Stimulated activated CD8-positive, alpha-beta memory T cell treated with anti-CD3 and anti-CD28 coated beads, Interleukin-7, amount 100 ng/mL, for 4 hours (primary cell): ENCODE measurements at places on chromosomes 16 and 17.

DNA sequence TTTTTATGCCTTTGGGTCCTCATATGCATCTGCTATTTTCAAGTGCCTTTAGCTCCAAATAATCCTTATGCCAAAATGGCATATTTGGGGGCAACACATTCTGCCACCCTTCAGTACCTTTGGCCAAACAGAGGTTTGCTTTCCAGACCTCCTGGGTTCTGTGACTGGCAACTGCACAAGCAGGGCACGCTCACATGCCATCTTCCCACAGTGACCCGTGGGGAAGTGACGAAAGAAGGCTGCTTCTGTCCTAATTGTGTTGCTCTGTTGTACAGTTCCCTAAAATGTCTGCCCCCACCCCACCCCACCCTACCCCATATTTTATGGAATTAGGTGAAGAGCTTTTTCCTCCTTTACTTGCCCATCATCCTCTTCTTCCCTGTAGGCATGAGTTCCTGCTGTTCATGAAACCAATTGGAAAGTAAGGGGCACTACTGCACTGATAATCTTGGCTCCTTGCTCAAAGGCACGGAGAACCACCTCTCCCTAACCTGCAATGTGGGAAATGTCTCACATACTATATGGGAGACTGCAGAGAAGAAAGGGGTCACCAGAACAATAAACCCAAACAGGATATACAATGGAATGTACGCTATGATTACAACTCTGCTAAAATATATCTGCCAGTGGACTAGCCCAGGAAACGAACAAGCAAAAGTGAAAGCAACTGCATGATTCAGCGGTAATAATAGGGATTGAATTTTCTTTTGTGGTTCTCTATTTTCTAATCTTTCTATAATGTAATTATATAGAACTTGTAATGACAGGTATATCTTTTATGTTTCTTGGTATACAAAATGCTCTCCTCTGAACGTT lies 3.3 kb upstream of the SLFN12L start:
- no peak for DNase-seq

- no peak for DNase-seq
These were observed 39.4 kb upstream of the B4GALNT2 start for GRCh38 chr17:49093131-49093530.

DNA sequence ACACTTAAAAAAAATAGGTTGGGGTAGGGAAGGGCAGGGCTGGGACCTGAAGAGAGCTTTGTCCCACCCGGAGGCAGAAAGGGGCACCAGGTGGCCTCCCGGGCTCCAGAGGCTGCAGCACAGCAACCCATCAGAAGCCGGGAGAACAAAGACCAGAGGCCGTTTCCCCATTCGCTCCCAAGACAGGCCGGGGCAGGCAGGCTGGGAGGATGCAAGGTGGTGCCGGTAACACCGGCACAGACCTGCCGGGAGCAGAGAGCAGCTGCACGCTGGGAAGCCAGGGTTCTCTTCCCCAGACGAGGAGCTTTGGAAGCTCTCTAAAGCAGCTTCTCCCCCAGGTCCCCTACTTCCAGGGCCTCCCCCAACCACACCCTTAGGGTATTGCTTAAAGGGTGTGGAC lies 5.6 kb downstream of the PPL start:
- no peak for DNase-seq

DNA sequence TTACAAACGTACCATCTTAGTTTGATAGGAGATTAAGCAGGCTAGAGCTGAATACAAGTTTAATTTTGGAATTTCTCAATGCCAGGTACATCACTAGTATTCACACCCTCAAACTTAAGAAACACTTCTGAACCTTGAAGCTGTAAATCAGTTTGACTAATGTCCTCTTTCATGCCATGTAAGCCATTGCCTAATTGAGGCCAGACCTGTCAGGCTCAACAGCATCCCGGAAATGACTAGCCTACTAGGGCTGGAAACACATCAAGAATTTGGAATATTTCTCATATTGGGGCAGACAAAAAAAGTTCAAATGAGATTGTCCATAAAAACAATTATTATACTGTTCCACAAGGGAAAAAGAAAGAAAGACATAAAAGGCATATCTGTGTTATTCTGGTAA lies 1.7 kb downstream of the USP32 start:
- DNase-seq = no peak
